Esophagus mucosa (tissue), 1 donor: ENCODE measurements at places on chromosomes 7 and 10.
A peak's percentile ranks its signal among the peaks of the same experiment; 100 is the strongest.

DNA sequence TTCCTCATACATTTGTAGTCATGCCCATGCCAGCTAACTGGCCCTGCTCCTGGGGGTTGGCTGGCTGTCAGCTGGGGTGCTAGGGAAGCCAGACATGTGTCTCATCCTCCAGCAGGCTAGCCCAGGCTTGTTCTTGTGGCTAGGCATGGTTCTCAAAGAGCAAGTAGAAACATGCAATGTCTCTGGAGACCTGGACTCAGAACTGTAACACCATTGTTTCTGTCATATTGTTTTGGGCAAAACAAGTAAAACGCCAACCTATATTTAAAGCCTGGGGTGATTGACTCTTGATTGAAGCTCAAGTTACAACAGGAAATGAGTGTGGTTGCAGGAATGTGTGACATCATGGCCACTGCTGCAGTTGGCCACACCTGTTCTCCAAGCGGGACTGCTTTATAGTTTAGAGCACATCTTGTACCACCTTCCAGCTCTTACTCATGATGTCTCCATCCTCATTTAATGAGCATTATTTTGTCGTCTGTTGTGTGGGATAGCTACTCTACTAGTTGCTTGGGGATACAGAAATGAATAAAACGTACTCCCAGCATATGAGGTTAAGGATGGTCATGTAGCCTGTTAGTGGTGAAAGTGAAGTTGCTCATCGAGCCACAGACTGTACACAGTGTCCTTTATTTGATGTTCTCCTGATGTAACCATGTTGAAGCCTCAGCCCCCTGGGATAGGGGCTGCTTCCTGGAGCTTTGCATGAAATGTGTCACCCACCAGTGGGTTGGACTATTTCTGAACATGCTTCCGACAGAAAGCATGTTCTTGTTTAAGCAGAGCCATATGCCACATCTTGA is 168.4 kb downstream of the SORCS3 start:
- ATAC-seq, result no peak

- ATAC-seq, result peak; percentile 12
Measured at GRCh38 chr10:86970162-86970981, 2.1 kb downstream of the ADIRF start.

- no peak for ATAC-seq
Measured at GRCh38 chr7:140176122-140176701, 571 bp downstream of the KDM7A start.

- ATAC-seq, result no peak
Measured at GRCh38 chr10:110775406-110775805, 96.3 kb upstream of the PDCD4 start.

GRCh38 chr7:51219261-51219988 is 97.2 kb downstream of the COBL start:
- ATAC-seq, result no peak

DNA sequence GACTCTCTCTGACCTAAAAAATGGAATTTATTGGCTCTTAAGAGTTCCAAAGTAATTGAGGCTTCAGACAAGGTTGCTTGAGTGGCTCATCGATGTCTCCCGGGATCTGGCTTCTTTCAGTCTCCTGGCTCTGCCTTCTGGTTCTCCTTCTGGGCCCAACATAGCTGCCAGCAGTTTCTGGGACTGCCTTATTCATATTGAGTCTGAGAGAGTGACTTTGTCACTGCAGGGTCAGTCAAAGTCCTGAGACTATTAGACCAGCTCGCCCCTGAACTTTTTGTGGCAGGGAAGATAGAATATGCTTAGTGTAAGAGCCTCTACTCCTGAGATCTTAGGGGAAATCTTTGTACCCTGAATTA is 94.0 kb downstream of the MMRN2 start:
- no peak for ATAC-seq

GRCh38 chr7:122311734-122312450 is 7.3 kb upstream of the FEZF1 start:
- no peak for ATAC-seq

GRCh38 chr10:98795467-98795866 is 348.7 kb upstream of the HPS1 start:
- no peak for ATAC-seq

DNA sequence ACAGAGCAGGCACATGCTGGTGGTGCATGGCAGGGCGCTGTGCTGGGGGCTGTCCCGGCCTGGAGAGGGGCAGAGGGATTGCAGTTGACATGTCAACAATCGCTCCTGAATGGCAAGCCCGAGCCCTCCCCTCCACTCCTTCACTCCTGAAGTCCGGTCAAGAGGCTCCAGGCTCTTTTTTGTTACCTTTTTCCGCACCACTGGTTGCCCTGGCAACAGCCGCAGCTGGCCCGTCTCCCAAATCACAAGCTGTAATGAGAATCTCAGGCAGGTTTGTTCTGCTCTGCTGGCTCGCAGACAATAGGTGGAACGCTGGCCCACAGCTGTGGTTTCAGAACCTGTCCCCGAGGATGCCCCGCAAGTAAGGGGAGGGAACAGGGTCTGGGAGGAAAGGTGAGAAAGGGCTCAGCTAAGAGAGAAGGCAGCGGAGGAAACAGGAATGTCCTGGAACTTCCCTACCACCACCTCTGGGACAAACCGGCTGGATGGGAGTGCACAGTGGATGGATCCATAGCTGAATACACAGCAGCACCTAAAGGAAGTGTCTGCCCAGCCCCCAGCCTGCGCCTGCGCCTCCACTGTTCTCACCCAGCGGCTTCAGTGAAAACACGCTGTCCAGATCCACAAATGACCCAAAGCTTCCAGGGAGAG is 58.9 kb downstream of the CALML3 start:
- peak; percentile 63 for ATAC-seq

- no peak for ATAC-seq
Measured at GRCh38 chr7:158854681-158855081, 1.7 kb upstream of the DYNC2I1 start.

GRCh38 chr10:112803961-112804401 is 146.1 kb upstream of the TCF7L2 start:
- no peak for ATAC-seq

- peak; percentile 27 for ATAC-seq
Measured at GRCh38 chr10:86661161-86662025, 6.9 kb upstream of the LDB3 start.

GRCh38 chr7:42123716-42124115 is 113.3 kb downstream of the GLI3 start:
- ATAC-seq, result no peak

GRCh38 chr10:98949306-98949705 is 286.3 kb downstream of the HPSE2 start:
- ATAC-seq, result no peak

DNA sequence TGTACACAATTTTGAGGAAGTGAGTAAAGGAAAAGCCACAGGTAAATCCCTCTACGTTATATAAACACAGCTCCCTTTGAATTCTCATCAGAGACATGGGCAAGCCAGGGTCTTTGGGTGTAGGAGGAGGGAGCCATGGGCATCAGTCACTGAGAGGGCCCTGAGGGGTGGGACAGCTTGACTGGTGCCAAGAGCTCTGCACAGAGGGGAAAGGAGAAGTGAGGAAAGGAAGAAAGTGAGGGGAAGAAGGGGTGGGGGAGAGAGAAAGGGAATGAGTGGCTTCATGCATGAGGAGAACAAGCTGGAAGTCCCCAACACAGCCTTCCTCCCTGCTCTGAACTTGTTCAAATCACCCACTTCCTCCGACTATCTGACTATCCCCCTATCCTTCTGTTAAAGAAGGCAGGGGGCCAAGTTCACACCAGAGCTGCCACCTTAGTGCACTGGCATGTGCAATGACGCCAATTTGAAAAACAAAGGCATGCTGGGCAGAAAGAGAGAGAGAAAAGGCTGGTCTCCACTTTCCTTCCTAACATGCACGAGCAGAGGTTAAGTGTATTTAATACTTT is 16.4 kb upstream of the RNF148 start:
- no peak for ATAC-seq

- ATAC-seq, result no peak
Measured at GRCh38 chr7:16428672-16429071, 7.3 kb upstream of the CRPPA start.

DNA sequence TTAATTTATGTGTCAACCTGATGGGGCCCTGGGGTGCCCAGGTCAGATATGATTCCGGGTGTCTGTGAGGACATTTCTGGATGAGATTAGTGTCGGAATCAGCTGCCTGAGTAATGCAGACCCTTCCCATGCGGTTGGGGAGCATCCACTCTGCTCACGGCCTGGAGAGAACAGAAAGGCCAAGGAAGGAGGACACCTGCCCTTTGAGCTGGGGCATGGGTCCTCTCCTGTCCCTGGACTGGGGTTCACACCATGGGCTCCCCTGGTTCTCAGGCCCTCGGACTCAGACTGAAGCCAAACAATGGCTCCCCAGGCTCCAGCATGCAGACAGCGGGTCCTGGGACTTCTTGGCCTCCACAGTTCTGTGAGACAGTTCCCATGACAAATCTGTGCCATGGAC is 94.3 kb downstream of the BMS1 start:
- no peak for ATAC-seq

- ATAC-seq, result no peak
Measured at GRCh38 chr10:10958041-10958440, 59.6 kb upstream of the CELF2 start.

- no peak for ATAC-seq
Measured at GRCh38 chr10:112613620-112614019, 166.6 kb downstream of the VTI1A start.

DNA sequence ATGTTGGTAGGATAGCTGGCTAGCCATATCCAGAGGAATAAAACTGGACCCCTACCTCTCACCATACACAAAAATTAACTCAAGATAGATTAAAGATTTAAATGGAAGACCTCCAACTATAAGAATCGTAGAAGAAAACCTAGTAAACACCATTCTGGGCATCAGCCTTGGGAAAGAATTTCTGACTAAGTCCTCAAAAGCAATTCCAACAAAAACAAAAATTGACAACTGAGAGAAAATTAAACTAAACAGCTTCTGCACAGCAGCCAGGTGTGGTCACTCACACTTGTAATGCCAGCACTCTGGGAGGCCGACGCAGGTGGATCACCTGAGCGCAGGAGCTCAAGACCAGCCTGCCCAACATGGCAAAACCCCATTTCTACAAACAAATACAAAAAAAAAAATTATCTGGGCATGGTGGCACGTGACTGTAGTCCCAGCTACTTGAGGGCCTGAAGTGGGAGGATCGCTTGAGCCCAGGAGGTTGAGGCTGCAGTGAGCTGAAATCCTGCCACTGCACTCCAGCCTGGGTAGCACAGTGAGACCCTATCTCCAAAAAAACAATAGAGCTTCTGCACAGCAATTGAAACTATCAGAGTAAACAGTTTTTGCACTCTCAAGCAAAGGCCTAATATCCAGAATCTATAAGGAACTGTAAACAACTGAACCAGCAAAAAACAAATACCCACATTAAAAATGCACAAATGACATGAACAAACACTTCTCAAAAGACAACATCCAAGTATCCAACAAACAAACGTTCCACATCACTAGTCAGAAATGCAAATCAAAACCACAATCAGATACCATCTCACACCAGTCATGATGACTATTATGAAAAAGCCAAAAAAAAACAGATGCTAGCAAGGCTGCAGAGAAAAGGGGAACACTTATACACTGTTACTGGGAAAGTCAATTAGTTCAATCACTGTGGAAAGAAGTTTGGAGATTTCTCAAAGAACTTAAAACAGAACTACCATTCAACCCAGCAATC is 4.8 kb downstream of the CRPPA start:
- no peak for ATAC-seq

DNA sequence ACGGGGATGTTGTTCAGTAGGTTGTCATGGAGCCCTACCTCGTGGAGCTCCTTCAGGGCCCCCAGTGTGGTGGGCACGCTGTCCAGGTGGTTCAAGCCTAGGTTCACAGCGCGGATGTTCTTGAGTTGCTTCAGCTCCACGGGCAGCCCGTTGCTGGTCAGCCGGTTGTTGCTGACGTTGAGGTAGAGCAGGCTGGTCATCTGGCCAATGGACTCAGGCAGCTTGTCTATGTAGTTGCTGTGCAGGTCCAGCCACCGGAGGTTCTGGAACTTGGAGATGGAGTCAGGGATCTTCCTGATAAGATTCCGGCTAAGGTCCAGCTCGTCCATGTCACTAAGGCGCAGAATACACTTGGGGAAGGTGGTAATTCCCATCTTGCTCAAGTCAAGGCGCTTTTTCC is 26.0 kb downstream of the LRRC18 start:
- ATAC-seq, result no peak

GRCh38 chr7:132564849-132565248 is 11.4 kb downstream of the PLXNA4 start:
- no peak for ATAC-seq

- ATAC-seq, result no peak
Measured at GRCh38 chr7:127899411-127899810, 131.8 kb downstream of the LRRC4 start.

DNA sequence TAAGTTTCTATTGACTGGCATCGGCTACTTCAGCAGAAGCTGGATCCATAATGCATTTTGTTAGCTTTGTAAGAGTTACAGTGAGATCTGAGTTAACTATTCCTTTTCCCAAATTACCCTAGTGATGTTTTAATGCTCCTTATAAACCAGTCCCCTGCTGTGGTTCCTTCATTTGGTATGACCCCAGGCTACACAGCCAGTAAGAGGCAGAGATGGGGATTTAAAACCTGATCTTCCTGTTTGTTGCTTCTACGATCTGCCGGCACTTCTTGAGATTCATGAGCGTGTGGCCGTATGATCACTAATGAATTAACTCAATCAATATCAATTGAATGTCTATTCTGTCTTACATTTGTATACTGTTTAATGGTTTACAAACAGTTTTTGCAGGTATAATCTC is 86.1 kb downstream of the CACNB2 start:
- ATAC-seq, result no peak

GRCh38 chr10:14556285-14556956 is 218.3 kb downstream of the FAM107B start:
- ATAC-seq, result no peak

DNA sequence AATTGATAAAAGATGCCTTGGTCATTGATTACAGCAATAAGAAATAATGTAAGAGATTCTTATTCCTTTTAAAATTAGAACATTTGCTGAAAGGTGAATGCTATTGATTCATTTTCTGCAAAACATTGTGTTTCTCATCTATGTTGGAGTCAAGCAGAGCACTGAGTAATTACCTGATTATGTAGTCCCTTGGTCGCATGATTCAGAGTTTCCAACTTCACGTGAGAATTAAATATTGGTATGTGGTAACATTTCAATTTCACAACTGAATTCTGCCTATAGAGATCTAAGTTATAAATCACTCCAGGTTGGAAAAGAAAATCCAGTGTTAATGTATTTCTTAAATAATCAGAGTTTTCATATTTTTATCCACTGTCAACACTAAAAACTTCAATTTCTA is 701.4 kb downstream of the PHTF2 start:
- ATAC-seq, result no peak
